ENCODE measurements at places on chromosomes 2 and 18.

DNA sequence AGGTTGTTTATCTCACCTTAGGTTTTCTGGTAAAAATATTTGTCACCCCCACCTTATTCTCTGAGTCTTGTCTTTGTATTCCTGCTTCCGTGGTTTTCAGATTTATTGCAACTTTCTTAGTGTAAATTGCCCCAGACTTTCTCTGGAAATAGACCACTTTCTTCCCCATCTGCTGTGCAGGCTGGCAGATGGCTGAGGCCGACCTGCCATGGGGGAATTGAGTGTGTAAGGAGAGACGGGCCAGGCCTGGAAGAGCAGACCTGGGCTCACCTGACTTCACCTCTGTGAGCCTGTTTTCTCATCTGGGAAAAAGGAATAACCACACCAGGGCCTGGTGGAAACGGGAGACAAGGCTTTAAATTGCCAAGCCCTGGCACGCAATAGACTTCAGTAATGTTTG lies 44.9 kb downstream of the ACKR3 start:
- DNase-seq: no peak

- DNase-seq: no peak
Measured at GRCh38 chr2:169819106-169819505, 5.6 kb downstream of the METTL5 start.

DNA sequence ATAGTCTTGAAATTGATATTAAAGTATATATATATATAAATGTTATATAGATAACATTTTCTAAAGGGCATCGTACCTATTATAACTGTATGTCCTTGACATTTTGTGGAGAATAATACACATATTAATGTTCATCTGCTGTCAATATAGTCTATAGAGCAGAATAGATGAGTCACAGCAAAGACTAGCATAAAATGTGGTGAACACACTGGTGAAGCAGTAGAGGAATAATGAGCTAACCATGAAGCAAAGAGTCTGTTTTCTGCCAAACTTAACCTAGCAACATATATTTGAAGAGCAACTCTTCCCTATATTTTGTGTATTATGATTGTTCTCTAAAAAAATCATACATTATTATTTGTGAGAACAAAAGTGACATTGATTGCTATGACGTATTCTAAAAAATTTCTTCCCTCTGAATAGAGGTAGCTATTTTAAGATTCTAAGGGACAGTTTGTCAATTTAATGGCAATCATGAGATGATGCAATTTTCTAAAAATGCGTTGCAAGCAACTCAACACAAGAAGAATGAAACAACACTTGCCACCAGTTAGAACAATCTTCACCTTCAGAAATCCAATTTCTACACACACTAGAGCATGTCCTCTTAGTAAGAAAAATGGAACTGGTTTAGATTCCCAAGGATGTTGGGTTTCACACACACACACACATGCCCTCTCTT lies 22.0 kb downstream of the DOCK10 start:
- no peak for DNase-seq

DNA sequence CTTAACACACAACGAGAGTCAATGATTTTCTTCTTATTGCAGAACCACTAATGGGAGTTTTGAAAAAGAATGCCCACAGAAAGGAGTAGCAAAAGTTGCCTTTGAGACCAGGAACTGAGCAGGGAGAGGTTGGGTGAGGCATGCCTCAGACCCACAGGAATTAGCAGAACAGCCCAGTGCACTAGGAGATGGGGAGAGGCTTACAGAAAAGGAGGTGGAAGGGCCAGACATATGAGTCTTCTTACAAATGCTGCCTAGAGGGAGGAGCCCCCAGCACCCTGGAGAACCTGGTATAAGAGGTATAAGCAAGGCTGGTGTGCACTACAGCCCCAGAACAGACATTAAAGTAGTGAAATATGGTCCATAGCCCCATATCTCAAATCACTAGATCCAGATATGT lies 162.0 kb downstream of the DTNA start:
- no peak for DNase-seq

- no peak for DNase-seq
Measured at GRCh38 chr2:231533777-231534125, 3.5 kb upstream of the NMUR1 start.

DNA sequence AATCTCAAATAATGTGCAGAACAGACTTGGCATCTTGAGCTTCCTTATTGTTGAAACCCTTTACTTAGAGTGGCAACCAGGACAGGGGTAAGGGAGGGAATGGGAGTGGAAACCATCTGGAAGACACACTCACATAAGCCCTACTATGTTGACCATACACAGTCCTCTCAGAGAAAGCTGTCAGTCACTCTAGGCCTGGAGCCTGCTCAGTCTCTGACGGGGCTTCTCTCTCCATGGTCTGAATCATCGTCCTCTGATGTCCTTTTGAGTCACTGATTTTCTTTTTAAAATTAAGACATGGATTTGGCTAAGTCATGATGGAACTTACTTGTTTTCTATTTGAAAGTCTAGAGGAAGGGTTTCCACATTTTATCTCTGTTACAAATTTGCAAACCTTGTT lies 74.0 kb downstream of the MYO1B start:
- no peak for DNase-seq

- no peak for DNase-seq
Measured at GRCh38 chr2:193584522-193584938, 1389.8 kb upstream of the TMEFF2 start.

DNA sequence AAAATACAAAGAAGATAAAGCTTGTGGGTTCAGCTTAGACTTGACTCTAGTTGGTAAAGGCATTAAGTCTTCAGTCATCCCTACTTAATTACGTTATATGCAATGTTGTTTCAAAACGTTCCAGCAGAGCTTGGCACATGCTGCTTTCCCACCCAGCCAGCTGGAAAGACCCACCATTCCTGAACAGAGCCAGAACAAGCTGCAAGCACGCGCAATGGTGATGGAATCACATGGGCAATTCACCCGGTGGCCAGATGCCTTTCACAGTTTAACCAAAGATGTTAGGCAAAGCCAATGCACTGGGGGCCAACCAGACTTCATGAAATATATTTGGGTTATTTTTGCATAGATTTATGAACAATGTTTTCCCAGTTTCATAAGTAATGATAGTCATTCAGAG lies 123.4 kb upstream of the CDH20 start:
- DNase-seq: no peak

DNA sequence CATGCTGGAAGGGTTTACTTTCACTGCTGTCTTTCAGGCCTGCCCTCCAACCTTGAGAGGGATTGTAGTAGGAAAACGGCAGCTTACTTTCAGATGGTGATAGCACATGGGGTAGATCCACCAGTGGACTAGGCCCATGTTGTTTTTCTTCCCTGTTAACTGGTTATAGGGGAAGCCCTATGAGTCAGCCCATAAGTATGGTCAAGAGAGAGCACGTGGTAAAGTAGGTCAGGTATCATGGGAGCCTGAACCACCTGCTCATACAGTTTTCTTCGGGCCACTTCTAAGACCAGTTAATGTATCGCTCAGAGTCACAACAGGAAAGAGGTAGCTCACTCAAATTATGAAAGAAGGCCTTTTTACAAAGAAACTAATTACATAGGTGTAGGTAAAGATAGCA lies 33.0 kb downstream of the PDK1 start:
- DNase-seq: no peak

DNA sequence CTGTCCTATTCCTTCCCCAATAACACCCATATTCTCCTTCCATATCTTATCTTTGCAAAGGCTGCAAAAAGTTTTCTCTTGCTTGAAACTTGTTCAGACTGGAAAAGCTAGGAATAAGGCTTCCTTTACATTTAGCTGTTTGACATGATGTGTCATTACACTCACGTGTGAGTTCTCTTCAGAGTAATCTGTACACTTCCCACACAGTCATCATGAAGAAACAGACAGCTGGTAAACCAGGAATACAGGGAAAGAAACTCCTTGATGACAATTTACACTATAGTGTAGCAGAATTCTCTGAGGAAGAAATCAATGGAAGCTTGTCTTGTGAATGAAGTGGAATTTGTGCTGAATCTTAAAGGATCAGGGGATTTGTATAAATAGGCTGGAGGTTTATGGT lies 628.6 kb upstream of the CDH2 start:
- no peak for DNase-seq

- no peak for DNase-seq
Measured at GRCh38 chr18:59932401-59932800, 32.6 kb downstream of the PMAIP1 start.

DNA sequence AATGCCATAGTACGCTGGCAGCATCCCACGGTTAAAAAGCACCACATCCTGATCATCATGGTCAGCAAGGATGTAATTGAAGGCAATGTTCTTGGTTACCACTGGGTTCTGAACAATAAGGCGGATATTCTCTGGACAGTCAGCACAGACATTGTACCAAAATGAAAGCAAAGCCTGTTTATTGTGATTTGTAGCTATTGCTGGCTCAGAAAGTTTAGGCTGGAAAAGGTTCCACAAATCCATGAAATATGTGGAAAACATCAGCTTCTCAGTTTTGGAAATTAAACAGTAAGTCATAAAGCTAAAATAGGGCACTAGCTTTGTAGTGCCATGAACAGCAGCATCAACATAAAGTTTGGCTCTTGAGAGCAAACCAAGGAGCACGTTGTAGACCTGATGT lies 52.2 kb downstream of the C2orf74 start:
- no peak for DNase-seq

- no peak for DNase-seq
Measured at GRCh38 chr2:236656166-236656565, 86.5 kb downstream of the ACKR3 start.

DNA sequence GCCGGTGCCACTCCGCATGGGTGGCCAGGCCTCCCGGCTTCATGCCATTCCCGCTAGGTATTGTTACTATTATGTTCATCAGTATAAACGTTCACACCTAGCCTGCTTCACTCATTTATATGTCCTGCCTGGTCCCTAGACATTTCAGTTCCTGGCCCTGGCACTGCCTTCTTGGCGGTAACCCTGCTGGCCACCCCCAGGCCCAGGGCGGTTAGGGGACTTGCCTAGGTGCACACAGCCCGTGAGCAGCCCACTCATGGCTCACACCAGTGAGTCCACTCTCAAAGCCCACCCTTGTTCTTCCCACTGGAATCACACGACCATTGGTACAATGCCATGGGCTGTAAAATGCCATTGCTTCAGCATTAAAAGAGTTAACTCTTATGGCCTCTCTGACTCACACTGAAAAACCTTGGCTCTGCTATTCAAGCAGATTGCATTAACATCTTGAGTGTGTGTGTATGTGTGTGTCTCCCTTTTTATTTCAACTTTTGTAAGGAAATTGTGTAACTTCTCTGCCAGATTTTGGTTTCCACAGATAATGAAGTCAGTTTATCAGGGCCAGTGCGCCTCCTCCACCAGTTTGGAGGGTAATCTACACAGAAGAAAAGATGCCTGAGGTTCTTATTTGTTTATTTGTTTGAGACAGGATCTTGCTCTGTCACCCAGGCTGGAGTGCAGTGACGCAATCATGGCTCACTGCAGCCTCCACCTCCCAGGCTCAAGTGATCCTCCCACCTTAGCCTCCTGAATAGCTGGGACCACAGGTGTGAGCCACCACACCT lies 74.2 kb downstream of the RAB31 start:
- DNase-seq: no peak

DNA sequence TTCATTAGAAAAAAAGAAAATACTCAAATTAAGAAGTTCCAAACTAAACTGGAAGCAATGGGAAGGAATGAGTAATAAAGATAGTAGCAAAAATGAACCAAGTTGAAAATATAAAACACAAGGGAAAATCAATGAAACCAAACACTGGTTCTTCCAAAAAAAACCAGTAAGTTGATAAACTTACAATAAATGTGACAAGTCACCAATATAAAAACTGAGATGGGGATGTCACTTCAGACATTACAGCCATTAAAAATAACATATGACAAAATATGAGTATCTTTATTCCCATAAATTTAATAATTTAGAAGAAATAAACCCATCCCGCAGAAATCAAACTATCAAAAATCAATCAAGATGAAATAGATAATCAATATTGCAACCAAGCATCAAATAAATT lies 633.9 kb upstream of the RAB6C start:
- DNase-seq: no peak

DNA sequence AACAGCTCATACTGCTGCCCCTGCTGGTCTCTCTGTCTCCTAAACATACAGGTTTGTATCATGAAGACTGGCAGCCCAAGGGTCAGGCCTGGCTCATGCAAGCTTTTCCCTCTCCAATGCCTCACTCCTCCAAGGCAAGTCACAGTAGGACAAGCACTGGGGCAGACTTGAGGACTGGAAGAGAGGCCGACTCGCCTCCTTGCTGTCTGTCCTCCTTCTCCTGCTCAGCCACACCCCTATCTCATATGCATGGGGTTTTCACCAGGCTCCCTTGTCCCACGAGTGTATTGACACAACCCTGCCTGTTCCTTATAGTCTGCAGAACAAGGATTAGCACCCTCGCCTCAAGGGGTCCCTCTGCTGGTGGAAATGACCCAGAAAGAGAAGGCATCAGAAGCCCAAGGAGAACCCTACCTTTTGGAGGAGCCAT lies 223.7 kb downstream of the SOX11 start:
- DNase-seq: no peak

DNA sequence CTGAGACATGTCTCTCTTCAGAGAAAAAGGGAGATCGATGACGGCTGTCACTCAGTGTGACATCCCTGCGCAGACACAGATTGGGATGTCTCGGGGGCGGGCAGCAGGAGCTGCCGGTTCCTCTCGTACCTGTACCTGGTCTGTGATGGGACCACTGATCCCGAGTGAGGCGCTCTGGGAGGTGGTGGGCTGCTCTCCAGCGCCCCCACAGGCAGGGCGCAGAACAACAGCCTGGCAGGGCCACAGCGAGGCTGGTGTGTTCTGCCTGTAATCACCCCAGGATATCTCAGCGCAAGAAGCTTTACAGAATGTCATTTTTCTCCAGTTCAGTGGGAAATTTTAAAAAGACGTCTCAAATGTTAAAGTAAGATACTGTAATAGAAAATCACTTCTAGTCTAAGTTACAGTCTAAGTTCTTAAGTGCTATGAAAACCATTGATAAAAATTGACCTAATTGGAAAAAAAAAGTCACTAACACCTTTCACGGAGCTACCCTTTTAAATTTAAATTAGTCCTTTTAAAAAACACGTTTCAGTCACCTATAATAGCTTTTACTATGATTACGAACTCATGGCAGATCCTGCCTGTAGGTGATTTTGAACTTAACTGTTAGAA lies 189.8 kb downstream of the SNTG2 start:
- no peak for DNase-seq

- DNase-seq: no peak
Measured at GRCh38 chr18:22009242-22009641, 160.1 kb upstream of the GATA6 start.

- no peak for DNase-seq
Measured at GRCh38 chr2:191908874-191909273, 62.0 kb upstream of the CAVIN2 start.

Measured in stimulated activated CD8-positive, alpha-beta memory T cell treated with anti-CD3 and anti-CD28 coated beads, Interleukin-4, amount 100 ng/mL, for 4 hours (primary cell).